ENCODE measurements at places on chromosomes 12 and 14.

- DNase-seq: no peak
Observed at GRCh38 chr12:24223926-24224325, 274.5 kb upstream of the SOX5 start.

DNA sequence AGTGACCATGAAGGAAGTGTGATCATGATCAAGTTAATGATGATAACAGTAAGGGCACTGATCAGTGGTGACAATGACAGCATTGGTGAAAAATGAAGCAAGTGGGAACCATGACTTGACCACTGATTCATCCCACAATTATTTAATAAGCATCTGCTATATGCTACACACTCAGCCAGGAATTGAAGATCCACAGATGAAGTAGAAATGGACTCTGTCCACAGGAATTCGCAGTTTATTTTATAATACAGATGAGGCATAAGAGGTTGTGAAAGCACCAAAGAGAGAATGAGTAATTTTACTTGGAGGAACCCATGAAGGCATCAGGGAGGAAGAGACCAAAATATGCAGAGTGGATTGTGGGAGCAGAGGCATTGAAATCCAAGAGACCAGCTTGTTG, 33.8 kb upstream of the SMUG1 start:
- DNase-seq: peak; percentile 92

DNA sequence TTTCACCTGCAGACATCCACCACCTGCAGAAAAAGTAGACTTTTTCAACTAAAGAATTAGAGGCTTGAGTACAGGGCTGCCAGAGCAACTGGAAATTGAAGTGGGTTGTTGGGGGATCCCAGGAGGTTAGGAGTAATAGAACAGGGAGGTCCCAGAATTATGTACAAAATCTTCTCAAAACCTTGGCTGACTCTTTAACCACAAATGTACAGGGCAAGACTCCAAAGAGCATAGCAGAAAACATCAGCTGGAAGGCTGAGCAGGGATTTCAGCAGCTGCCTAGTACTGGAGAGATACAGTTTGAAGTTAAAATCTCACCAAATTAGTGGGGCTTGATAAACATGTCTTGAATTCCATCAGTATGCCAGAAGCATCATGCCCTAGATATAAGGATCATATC, 191.6 kb downstream of the CRADD start:
- peak; percentile 58 for DNase-seq

GRCh38 chr12:93785249-93786010, 108.3 kb downstream of the CRADD start:
- peak; percentile 83 for DNase-seq

DNA sequence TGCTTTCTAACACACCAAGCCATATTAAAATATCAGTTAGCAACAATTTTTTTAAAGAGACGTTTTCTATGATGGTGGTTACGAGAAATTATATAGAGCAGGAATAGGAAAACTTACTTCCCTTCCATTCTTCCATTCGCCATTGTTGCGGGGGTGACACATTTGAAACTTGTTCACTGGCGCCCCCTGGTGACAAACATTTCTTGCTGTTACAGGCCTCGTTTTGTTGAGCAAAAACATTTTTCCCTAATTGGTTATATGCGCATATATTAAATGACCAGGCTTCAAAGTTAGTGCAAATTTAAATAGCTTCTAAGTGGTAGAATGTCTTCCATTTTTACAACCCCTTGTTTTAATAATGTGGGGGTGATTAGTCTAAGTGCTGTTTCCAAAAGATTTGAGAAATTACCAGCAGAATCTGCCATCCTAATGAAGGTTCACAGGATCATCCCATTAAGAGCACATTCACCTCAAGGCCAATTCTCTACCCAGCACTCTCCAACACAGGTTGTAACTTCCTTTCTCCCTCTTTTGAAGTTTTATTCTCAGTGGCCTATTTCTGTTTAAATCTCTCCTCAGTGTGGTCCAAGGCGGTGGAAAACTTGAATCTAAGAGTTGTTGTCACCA, 1124.7 kb downstream of the FLRT2 start:
- DNase-seq: no peak

GRCh38 chr12:93403988-93404803, 26.5 kb downstream of the NUDT4 start:
- no peak for DNase-seq

GRCh38 chr12:47896633-47897032, 8.2 kb downstream of the VDR start:
- DNase-seq: no peak

- DNase-seq: no peak
Observed at GRCh38 chr14:37746140-37746832, 150.9 kb downstream of the TTC6 start.

GRCh38 chr14:75041613-75042012, 9.7 kb downstream of the MLH3 start:
- DNase-seq: no peak

- DNase-seq: no peak
Observed at GRCh38 chr12:98845957-98846356, 200.9 kb downstream of the APAF1 start.

DNA sequence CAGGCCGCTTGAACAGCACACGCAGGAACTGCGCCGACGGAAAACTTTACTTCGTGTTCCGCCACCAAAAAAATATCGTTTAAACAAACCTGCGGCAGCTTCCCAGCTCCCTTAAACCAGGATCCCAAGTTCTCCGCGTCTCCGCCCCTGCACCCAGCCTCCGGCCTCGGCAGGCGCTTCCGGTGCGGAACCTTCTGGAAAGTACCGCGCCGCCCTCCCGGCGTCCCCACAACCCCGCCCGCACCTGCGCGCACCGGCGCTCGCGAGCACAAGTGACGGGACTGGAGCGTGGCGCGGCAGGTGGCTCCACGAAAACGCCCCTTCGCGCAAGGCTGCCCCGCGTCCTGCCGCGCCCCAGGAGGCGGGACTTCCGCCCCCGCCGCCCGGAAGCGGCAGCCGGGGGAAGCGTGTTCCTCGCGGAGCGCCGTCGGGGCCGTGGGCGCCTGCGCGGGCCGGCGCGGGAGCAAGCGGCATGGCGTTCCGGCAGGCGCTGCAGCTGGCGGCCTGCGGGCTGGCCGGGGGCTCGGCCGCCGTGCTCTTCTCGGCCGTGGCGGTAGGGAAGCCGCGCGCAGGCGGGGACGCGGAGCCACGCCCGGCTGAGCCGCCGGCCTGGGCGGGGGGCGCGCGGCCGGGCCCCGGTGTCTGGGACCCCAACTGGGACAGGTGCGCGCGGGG, at the start of gene PGAM5:
Gene PGAM5, plus strand, starts transcription at position 438 of the 675 bp plus-strand sequence. Its CDS starts 35 bp downstream, at position 473.
- DNase-seq: peak; percentile 29

- DNase-seq: no peak
Observed at GRCh38 chr12:79252358-79253075, 387.9 kb downstream of the SYT1 start.

- DNase-seq: no peak
Observed at GRCh38 chr14:65840786-65841185, 428.3 kb downstream of the FUT8 start.

DNA sequence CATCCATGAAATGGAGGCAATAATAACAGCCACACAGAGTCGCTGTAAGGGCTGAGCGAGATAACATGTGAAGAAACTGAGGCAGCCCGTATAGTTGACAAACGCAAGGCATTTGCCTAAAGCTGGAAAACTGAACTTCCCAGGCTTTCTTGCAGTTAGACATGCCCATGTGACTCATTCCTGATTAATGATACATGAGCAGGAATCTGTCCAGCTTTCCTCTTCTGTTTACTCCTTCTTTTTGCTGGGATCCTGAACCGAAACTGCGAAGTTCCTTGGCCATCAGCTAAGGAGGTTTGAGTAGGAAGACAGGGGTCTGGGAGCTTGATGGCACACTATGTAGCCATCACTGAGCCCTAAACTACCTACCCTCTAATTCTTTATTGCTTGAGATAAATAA, 52.2 kb downstream of the ST8SIA1 start:
- no peak for DNase-seq

All from fibroblast of skin of left biceps (primary cell).